Tibial artery (tissue), 4 donors: ENCODE measurements at places on chromosomes 6 and 20.

DNA sequence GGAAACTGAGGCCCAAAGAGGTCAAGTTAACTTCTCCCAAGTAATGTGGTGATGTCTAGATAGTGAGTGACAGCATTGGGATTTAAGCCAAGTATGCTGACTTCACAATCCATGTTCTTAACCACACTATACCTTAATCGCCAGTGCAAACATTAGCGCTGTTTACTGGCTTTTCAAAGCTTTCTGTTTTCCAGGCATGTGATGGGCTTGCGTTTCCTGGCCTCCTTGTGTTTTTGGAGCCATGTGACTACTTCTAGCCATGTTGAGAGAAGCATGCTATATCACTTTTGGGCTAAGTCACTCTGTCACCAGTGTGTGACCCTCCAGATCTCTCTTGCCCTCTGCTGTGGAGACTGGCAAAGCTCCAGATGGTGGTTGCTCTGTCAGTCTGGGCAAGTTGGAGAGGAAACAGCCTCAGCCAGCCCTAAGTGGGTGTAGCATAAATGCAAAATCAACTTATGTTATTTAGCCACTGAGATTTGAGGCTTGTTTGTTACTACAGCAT, 76.9 kb downstream of the ANKRD6 start:
- no peak for DNase-seq

- DNase-seq, result no peak
These were observed 47.7 kb downstream of the STMND1 start for GRCh38 chr6:17149571-17149970.

DNA sequence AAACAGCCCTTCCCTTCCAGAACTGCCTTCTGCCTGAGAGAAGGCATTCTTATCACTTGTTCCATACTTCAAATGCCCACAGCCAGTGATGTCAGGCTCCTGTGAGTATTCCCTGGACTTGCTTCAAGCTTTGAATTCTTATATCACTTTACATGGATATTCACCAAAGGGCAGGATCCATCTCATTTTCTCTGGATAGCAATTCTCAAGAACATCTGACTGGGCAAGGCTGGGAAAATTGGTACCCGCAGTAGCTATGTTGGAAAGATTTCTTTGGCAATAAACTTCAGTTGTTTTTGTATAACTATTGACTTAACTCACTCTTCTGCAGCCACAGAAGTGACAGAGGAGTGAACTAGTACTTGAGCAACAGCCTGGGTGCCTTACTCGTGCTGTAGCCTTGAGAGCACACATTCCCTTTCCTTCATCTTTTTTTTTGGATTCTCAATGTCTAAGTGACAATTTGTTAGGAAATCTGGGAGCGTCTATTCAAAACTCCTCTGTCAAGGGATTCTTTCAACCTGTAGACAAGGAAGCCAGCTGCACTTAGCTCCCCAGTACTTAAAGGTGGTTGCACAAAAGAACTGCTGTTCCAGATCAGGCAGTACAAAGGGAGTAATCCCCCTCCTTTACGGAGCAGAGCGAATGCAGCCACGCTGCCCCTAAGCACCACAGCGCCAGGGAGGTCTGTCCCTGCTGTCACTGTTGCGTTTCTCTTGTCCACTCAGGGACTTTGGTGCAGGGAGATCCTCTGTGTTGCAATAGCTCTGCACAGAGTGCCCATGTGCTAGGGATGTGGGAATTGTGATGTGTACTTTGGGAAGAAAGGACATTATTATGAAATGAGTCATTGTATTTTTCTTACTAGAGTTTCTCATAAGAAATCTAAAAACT, 69.6 kb downstream of the JAG1 start:
- DNase-seq, result peak; percentile 87

- no peak for DNase-seq
These were observed 3.4 kb downstream of the MBOAT1 start for GRCh38 chr6:20208687-20209378.

DNA sequence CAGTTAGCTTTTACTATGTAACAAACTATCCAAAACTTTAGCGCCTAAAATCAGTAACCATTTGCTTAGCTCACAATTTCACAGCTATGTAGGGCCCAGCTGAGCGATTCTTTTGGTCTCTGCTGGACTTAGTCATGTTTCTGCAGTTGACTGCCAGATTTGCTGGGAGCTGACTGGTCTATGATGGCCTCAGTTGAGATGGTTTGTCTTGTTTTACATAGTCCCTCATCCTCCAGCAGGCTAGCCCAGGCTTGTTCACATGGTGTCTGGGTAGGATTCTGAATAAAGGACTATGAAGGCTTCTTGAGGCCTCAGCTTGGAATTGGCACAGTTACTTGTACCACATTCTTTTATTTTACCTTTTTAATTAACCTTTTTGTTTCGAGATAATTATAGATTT, 247.8 kb upstream of the CHD6 start:
- DNase-seq, result no peak

DNA sequence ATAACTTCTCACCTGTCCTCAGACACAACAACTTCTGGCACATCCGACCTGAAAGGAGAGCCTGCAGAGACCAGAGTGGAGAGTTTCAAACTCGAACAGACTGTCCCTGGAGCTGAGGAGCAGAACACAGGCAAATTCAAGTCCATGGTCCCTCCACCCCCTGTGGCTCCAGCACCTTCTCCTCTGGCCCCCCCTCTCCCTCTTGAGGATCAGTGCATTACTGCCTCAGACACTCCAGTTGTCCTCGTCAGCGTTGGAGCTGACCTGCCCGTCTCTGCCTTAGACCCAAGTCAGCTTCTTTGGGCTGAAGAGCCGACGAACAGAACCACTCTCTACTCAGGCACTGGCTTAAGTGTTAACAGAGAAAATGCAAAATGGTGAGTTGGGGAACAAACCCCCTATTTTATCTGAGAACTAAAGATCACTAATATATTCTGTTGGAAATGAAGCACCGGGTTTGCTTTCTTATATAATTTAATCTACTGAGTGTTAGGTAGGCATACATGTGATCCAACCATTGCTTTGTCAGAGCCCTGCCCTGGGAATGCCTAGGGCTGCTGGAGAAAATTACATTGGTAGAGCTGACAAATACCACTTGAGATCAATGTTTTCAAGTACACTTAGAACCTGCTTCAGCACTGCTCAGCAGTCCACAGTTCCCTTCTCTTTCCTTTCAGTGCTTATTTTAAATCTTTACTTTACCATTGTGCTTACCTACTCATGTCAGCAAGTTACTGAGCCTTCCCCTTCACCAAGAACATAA, 77.5 kb upstream of the LTV1 start:
- DNase-seq, result no peak

GRCh38 chr6:14816116-14816859, 429.6 kb upstream of the JARID2 start:
- no peak for DNase-seq
